Fibroblast of skin of scalp (primary cell): ENCODE measurements at places on chromosomes 2 and 18.

- peak; percentile 63 for DNase-seq
Measured at GRCh38 chr2:196259507-196260481, 88.4 kb upstream of the STK17B start.

GRCh38 chr2:198928026-198928425, 529.7 kb downstream of the SATB2 start:
- no peak for DNase-seq

- peak; percentile 98 for DNase-seq
Measured at GRCh38 chr2:45128580-45128997, 119.3 kb upstream of the SIX2 start.

DNA sequence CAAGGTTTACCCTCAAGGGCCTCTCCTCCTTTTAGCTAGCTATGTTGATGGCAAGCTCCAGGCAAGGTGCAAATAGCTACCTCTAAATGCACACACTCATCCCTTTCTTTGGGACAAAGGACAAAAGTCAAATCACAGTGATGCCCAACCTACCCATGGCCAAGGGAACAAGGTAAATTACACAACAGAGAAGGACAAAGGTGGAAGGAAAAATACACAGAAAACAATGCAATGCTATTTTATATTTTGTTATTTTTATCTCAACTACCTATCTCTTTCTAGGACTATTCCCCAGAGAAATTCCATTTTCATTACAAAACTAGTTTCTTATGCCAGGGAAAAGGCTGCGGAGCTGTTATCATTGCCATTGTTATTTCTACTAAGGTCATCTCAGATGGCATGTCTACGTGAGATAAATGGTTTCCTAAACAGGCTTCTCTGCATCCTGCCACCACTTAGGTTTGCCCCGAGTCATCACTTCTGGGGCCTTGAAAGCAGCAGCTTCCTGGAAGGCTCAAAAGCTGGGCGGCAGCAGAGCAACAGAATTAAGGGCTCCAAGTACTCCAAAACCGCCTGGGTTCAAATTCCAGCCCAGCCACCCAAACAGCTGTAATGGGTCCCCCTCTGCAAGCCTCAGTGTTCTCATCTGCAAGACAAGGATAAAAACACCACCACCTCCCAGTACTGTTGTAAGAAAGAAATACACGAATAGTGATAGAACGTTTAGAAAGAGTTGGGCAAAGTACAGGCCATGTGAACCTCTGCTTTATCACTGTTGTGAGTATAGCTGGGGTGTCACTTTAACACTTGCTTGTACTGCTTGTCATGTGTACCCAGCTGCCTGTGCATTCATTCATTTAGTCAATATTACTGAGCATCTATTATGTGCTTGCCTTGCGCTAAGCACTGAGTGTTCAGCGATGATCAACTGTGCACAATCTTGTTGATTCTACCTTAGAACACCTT, 20.9 kb downstream of the BCL2 start:
- DNase-seq = no peak

DNA sequence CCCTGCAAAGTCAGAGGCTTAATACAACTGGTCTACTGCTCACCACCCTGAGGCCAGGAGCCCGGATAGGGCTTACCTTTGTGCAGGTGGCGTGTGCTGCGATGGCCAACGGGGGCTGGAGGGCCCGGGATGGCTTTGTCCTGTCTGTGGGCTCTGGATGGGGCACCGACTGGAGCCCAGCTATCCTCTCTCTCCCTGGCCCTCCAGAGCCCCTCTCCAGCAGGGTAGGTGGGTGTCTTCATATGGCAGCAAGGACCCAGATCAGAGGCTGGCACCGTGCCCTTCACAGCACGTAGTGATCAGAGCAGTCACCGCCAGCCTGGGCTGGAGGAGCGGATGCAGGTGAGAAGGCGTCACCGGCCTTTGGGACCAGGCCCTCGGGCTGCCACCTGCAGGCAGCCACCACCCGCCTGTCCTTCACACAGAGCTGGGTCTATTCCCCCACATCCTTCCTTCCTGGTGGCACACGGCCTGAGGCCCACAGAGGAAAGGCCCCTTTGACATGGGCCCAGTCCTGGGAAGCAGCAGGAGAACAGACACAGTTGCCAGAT, 232.1 kb downstream of the EIPR1 start:
- no peak for DNase-seq

DNA sequence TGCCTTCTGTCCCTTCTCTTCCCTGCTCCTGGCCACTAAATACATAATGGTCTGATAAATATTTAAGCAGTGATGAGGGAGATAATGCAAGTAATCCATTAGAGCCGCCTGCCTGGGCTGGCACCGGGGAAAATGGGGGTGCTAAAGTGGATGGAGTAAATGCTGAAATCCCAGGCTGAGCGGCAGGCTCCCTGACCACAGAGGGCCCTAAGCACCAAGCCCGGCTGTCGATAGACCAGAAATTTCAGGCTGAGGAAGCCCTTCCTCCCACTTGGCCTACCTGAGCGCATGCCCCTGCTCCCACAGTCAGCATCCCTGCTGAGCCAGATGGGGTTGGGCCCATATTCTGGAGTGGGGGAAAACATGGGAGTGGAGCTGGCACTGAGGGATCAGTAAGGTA, 197.5 kb upstream of the SKOR2 start:
- DNase-seq = no peak

GRCh38 chr2:10372203-10372861, 69.6 kb downstream of the HPCAL1 start:
- no peak for DNase-seq

DNA sequence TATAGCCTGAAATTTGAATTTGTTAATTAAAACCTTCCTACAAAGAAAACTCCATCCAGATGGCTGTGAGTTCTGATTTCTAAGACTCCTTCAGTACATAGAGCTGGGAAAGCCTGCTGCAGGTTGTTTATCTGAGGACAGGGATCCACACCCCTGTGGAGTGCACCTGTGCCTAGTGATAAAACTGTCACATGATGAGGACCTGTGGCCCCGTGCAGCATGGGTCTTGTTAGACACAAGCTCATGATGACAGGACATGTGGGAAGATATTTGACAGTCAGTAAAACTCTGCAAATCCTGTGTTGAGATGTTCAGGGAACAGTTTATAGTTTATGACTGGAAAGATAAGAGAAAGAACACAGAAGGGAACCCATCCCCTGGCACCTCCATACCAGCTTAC, 133.2 kb upstream of the TMEM18 start:
- no peak for DNase-seq

DNA sequence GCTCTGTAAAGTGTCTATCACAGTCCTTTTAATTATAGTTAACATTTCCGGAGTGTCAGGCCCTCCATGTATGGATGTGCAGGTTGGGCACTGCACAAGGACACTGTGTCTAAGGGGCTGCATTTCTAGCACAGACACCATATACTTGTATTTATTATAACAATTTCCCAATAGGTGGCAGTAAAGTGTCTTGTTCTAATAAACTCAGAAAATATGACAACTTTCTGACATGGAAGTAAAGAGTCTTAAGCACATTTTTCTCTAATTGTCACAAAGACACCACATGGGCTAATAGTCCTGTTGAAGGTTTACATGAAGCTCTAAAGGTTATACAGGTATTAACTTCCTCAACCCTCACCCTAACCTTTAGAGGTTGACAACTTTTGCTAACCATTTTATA, 156.6 kb downstream of the DYSF start:
- DNase-seq = peak; percentile 63

- DNase-seq = peak; percentile 4
Measured at GRCh38 chr18:75054046-75054445, 154.9 kb downstream of the PTGR3 start.

DNA sequence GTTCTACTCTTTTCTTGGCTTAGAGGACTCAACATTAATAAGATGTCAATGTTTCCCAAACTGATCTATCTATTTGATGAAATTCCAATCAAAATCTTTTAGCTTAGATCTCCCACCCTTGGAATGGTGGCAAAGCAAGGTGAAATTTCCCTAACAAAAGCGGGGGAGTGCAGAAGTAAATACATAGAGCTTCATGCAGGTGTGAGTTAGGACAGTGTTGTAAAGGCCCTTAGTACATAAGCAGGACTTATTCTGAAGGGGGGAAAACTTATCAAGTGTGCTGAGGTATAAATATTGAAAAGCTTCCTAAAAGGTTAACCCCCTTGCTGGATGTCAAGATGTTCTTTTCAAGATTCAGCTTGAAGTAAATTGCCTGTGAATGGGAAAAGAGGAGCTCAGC, 608.6 kb upstream of the CELF4 start:
- no peak for DNase-seq

- no peak for DNase-seq
Measured at GRCh38 chr2:163637871-163638270, 97.9 kb downstream of the FIGN start.

DNA sequence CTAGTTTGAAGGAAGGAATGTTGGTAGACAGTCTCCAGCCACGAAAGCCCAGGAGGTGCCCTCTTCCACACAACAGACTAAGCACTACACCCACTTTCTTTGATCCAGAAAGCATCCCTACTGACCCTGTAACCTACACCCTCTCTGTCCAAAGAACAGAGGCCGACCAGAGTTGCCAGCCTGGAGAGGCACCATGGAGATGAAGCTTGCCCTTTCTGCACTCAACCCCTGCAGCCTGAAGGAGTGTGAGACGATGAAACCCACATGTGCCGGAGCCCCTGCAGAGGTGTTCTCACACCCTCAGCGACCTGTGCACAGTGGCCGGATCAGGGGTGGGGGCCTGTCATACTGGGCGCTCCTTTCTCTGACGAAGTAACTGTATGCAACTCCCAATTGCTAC, 136.3 kb downstream of the ZNF516 start:
- DNase-seq = no peak

DNA sequence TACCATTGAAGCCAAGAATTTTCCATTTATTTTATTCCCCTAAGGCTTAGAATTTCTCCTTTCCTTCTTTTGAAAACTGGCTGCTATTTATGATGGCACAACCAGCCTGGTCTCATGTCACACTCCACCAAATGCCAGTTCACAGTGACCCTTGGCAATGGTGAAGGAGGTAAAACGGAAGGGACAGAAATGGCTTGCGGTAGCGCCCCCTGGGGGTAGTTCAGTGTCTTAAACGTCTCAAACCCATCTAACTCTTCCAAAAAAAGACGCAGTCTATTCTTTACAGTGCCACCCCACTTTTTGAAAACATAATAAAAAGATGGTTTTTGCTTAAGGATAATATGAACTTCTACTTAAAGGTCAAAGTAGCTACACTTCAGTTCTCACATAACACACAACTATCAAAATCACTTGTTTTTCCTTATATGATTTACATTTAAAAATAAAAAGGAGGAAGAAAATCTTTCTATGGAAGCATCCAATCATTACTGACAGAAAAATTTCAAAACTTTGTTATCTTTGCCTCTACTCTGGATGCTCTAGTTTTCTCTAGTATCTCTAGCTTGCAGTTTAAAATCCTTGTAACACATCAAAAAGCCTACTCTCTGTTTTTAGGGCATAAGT, 28.0 kb downstream of the PNO1 start:
- peak; percentile 37 for DNase-seq
